ENCODE measurements at places on chromosomes 11 and 22.

DNA sequence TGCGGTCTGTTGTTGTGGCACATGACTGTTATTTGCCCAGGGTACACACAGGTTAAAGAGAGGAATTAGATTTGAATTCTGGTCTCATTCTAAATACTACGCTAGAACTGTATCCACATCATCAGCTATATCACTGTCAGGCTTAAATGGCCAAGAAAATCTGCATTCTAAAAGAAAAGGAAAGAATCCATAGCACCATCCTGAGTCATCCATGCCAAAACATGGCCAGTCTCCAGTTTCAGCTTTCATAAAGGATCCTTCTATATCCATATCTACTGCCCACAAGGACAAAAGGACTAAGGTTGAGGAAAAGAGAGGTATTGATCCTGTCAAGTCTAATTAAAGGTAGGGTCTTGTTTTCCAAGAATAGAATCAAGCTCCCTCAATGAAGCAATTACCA, 73.6 kb upstream of the GDPD4 start:
- DNase-seq: peak; percentile 35

- peak; percentile 67 for DNase-seq
These were observed 49.4 kb downstream of the TEAD1 start for GRCh38 chr11:12723421-12724300.

DNA sequence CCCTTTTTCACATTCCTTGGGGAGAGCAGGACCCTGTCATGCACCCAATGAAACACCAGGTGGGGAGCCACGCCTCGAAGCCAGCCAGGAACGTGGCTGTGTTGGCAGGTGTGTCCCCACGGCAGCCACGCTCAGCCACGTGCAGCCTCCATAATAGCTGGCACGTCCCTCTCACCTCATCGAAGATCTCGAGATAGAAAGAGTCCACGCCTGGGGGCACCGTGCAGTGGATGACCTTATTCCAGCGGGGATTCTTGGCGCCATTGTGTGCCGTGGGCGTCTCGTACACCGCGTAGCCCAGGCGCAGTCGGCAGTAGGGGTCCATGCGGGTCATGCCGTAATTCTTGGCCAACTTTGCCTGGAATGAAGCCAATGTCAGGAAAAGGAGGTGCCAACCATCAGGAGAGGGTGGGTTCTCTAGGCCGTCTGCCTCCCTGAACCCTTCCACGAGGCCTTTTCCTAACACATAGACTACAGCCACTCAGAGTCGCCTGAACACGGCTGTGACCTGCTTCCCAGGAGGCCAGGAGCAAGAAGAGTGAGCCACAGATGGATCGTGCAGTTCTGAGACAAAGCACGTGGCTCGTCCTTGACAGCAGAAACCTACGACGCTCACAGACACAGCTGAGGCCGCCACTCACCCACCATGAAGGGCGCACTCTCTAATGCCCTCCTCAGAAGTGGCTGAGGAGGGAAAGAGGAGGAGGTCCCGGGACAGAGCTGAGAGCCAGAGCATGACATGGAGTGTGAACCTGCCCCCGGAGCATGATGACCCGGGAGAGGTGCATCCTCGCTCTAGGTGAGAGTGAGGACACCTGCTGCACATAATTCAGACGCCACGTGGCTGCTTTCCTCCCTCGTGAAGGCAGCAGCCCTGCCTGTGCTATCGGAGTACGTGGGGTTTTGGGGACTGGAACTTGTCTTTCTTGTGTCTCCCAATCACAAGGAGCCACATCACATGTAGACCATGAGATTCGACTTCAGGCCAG, 19.1 kb downstream of the TOLLIP start:
- DNase-seq: no peak

GRCh38 chr11:134512571-134513538, 100.8 kb upstream of the B3GAT1 start:
- DNase-seq: no peak

DNA sequence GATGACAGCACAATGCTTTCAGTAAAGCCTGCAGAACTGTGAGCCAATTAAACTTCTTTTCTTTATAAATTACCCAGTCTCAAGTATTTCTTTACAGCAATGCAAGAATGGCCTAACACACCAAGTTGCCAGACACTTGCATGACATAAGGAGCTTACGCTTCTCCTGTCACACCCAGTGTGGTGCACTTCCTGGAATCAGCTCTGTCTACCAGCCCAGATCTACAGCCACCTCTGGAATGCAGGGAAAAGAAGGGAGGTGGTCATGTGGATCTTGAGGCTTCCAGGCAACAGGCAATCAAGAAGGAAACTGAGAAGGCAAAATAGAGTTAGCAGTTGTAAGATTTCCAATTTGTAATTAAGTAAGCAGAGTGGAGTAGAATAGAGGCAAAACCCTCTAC, 37.4 kb upstream of the SESN3 start:
- no peak for DNase-seq
